Peyer's patch (tissue), 4 donors: ENCODE measurements at places on chromosomes 11 and 22.

- H3K4me1 ChIP-seq, result no peaks in the 10 kb centered on the region
- H3K27me3 ChIP-seq, result no peaks in the 10 kb centered on the region
- no peaks in the 10 kb centered on the region for H3K36me3 ChIP-seq
These were observed 1448.3 kb downstream of the BRD1 start for GRCh38 chr22:48379371-48379770.

DNA sequence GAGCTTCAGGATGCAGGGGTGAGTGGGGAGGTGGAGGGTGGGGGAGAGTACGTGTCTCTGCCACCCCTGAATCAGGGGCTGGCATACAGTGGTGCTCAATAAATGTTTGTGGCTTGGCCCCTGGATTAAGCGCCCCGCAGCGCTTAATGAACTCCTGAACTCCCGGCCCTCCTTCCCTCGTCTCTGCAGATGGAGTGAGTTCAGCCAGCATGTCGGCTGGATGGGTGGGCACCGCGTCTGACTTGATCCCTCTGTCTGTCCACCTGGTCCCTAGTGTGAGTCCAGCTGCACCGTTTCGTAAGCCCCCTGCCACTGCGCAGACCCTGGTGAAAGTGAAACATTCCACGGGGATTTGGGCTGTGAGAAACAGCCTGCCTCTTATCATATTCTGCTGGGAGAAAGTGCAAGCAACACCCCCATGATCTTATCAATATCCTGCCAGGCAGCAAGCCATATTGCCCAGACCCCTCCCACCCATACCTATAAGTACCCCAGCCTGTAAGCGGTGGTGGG, 12.0 kb upstream of the MRGPRD start:
- no peak overlapping the region for H3K4me3 ChIP-seq
- H3K4me1 ChIP-seq, result no peaks in the 10 kb centered on the region
- no peak overlapping the region for H3K27ac ChIP-seq
- H3K27me3 ChIP-seq, result no peaks in the 10 kb centered on the region
- DNase-seq, result peak; percentile 40
- no peaks in the 10 kb centered on the region for H3K36me3 ChIP-seq

DNA sequence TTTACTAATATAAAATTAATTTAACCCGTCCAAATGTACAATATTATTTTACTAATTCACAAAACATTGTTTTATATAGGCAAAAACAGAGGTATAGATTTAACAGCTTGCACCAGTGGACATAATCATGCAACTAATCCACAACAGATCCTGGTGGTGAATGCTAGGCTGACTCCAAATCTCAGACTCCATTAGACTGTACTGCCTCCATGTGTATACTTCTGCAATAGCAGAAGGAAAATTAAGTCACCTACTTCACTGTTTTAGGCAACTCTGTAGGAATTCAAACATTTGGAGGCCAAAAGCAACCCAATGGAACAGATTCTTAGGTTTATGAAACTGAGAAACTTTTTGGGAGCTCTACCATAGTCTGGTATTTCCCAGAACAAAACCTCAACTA, 30.0 kb upstream of the RAB39A start:
- no peak overlapping the region for H3K4me3 ChIP-seq
- no peak overlapping the region for H3K27ac ChIP-seq
- no peaks in the 10 kb centered on the region for H3K36me3 ChIP-seq

DNA sequence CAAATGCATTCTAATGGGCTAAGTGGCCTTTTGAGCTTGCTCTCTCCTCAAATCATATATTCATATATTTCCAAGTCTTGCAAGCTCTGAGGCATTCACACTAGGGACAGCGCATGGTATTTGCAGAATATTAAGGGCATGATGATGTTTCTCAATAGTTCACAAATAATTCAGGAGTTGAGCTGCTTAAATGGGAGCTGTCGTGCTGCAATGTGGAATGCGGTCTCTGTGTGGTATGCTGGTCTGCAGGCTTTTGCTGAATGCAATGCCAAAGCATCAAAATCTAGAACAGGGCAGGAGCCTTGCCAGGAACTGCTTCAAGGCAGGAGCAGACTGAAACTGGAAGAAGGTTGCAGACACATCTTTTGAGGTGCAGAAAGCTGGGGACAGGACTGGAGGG, 1060.0 kb downstream of the TBC1D22A start:
- no peaks in the 10 kb centered on the region for H3K36me3 ChIP-seq
- H3K27ac ChIP-seq, result no peak overlapping the region
- DNase-seq, result no peak
- no peaks in the 10 kb centered on the region for H3K27me3 ChIP-seq
- no peak overlapping the region for H3K4me3 ChIP-seq

DNA sequence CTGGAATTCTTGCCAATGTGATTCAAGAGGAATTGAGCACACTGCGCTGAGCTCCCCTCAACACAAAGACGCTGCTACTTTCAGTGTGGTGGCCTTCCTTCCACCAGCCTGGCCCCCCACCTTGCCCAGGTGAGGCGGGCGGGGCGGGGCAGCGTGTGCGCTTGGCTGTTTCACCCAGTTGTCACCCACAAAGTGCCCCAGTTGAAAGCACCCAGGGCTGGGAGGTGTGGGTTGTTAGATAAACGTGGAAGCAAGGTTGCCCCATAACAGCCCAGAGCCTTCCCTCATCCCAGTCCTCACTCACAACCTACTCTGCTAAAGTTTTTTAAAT, 43.1 kb downstream of the CACNG2 start:
- H3K27ac ChIP-seq, result no peak overlapping the region
- DNase-seq, result no peak
- peaks cover 13% of the 10 kb centered on the region for H3K4me1 ChIP-seq
- no peaks in the 10 kb centered on the region for H3K27me3 ChIP-seq
- no peak overlapping the region for H3K4me3 ChIP-seq
